ENCODE measurements at places on chromosomes 7 and 10.

GRCh38 chr10:12944931-12945330, 56.6 kb downstream of the CCDC3 start:
- DNase-seq, result no peak

DNA sequence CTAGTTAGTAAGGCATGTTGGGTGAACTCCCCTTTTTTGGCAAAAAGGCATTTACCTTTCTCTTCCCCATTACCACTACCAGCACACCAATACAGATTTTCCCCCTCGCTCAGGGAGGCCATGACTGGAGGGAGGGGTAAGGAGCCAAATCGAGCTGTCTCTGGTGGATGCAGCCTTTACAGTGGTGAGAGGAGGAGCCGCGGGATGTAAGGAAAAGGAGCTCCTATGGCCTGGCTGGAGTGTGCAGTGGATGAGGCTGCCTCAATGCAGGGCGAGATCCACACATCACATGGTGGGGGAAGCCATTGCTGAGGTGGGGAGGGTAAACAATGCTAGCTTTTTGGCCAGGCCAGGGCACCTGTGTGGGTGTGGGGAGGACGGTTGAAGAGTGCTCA, 416.2 kb downstream of the EXOC4 start:
- no peak for DNase-seq

GRCh38 chr7:159118197-159118595, 26.5 kb downstream of the VIPR2 start:
- DNase-seq, result no peak

- DNase-seq, result no peak
Observed at GRCh38 chr7:108266491-108266890, 136.3 kb upstream of the LAMB4 start.

DNA sequence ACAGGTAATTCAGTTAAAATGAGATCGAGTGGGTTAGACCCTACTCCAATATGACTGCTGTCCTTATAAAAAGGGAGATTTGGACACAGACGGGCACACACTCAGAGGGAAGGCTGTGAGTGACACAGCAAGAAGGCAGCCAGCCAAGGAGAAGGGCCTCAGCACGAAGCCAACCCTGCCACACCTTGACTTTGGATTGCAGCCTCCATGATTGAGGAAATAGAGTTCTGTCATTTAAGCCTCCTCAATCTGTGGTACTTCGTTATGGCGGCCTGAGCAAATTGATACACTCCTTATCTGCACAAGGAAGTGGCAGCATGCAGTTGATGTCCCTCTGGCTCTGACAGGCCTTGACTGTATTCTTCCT, 43.8 kb downstream of the SH2D4B start:
- no peak for DNase-seq

DNA sequence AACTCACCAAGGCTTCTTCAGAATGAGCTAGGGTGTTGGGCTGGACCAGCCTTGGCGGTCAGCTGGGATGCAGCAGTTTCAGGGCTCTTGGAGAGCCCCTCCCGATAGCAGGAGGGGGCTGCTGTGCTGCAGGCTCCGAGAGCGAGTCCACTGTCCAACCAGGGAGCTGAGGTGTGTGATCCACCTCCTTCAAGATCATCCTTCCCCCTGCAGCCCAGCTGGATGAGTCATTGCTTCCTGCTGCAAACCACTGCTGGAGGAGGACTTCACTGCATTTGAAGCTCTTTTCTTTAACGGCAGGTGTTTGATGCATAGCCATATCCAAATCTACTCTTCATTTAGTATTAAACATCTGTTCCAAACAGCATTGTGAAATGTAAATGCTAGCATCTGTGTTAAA, 54.2 kb upstream of the EBF3 start:
- DNase-seq, result no peak

GRCh38 chr10:52071814-52072213, 242.3 kb upstream of the DKK1 start:
- no peak for DNase-seq

All from D341Med (cell line).